ENCODE measurements at places on chromosomes 12 and 14.
A peak's percentile ranks its signal among the peaks of the same experiment; 100 is the strongest.

- no peak for DNase-seq
These were observed 32.4 kb downstream of the TTC8 start for GRCh38 chr14:88856786-88857366.

DNA sequence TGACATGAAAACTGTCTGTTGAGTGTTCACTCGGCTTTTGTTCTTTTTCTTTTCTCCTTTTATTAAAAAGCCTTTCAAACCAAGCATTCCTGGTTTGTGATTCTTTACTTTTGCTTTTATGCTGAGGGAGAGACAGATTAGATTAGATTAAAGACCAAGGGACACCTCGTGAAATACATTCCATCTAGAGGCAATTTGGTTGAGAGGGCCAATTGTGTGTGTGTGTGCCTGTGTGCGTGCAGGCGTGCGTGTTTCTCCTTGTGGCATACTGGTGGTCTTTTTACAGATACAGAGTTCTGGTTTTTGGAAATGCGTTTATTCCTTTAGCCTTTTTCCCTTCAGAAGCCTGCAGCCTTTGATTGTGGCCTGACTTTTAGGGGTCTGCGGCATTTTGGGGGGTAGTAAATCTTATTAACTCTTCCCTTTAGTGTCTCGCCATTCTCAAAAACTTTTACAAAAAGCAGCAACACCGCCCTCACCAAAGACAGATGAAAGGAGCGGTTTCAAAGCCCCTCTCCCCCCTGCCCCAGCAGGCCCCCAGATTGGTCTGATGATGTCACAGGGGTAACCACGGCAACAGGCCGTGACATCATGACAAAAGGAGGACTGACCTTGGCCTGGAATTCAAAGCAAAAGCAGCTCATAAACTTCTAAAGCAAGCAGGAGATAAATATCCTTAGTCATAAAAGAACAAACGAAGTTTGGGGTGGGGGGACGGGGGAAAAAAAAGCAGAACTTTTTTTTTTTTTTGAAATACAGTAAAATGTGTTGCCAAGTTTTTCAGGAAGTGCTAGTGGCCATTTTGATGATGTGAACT is 84.1 kb upstream of the TBX3 start:
- DNase-seq, result no peak

DNA sequence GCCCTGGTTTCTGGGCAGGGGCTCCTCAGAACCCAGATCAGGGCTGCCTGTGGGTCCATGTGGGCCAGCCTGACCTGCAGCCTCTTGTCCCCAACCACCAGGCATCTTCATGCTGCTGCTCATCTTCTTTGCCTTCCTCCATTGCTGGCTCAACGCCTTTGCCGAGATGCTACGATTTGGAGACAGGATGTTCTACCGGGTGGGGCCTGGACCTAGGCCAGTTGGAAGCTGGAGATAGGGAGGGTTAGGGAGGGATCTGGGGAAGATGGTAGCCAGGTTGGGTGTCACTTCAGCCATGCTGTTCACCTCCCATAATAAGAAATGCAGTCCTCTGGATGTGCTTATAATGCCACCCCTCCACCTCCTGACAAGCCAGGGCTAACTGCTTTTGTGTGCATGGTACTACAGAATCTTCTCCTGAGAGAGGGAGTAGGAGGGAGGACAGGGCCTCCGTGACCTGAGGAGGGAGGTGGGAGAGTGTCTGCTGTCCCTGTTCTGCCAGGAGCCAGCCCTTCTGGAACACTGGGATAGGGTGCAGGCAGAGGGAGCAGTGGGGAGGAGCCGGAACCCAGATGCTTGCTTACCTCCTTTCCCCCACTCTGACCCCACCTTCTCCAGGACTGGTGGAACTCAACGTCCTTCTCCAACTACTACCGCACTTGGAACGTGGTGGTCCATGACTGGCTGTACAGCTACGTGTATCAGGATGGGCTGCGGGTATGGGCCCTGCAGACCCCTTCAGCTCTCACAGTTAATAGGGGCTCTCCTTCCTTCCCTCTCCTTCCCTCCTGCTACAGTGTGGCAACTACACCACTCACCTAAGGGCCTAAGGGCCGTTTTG is 17.6 kb downstream of the SOAT2 start:
- no peak for DNase-seq

- DNase-seq, result no peak
These were observed 4.2 kb downstream of the IFFO1 start for GRCh38 chr12:6551496-6552139.

- no peak for DNase-seq
These were observed 53.0 kb upstream of the BCL11B start for GRCh38 chr14:99325016-99325415.

DNA sequence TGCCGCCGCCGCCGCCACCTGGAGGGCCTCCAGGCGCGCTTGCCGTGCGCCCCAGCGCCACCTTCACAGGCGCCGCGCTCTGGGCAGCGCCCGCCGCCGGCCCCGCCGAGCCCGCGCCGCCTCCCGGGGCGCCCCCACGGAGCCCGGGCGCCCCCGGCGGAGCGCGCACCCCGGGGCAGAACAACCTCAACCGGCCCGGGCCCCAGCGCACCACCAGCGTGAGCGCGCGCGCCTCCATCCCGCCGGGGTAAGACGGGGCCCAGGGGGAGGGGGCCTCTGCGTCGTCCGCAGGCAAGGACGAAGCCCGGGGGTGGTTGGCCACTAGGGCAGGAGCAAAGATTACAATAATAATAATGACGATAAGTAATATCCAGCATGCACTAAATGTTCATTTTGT is 21.3 kb downstream of the DTX1 start:
- no peak for DNase-seq

DNA sequence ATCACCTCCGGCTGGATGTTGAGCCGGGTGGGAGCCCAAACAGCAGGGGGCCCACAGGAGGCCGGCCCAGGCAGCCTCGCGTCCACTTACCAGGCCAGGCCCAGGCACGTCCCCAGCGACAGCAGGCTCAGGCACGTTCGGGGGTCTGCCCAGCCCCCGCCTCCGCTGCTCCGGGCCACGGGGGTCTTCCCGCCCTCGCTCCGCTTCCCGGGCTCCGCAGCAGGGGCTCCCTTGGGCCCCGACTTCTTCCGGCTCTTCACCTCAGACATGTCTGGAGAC is 216 bp downstream of the IKBIP start:
- no peak for DNase-seq

- no peak for DNase-seq
These were observed 104.5 kb upstream of the SFSWAP start for GRCh38 chr12:131606218-131606901.

- DNase-seq, result no peak
These were observed 168.4 kb upstream of the LRIG3 start for GRCh38 chr12:59088673-59089072.

DNA sequence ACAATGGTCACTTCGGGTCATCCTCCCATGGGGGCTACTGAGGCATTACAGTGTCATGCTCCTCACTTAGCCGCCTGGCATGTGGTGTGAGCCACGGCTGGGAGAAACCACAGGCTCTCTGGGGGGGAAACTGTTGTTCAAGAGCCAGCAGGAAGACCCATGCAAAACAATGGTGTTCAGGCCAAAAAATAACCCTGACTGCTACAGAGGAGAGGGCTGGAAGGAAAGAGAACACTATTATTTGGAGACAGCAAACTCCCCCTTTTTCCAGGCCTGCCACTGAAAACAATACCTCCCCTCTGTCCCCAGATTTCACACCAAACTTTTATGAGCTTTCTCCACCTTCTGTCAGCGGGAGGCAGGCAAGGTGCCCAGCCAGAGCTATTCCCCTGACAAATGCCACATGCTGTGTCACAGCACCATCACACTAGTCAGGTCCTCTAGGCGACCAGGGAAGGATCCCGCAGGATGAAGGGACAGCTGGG is 83.7 kb downstream of the CHGA start:
- DNase-seq, result no peak

DNA sequence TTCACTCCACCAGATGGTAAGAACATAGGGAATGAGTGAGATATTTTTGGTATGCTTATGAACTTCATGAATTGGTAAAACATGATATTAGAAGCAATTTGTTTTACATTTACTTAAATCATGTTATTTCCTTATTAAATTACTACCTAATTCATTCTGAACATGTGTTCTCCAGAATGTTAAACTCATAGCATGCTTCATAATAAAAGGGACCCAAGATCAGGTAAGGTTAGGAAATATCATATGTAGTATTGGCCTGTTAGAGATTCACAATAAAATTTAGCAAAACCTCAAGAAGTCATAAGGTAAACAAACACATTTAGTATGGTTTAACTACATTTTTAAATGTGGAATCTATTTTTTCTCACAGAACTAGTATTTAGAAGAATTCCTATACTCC is 28.2 kb downstream of the PTPRQ start:
- no peak for DNase-seq

DNA sequence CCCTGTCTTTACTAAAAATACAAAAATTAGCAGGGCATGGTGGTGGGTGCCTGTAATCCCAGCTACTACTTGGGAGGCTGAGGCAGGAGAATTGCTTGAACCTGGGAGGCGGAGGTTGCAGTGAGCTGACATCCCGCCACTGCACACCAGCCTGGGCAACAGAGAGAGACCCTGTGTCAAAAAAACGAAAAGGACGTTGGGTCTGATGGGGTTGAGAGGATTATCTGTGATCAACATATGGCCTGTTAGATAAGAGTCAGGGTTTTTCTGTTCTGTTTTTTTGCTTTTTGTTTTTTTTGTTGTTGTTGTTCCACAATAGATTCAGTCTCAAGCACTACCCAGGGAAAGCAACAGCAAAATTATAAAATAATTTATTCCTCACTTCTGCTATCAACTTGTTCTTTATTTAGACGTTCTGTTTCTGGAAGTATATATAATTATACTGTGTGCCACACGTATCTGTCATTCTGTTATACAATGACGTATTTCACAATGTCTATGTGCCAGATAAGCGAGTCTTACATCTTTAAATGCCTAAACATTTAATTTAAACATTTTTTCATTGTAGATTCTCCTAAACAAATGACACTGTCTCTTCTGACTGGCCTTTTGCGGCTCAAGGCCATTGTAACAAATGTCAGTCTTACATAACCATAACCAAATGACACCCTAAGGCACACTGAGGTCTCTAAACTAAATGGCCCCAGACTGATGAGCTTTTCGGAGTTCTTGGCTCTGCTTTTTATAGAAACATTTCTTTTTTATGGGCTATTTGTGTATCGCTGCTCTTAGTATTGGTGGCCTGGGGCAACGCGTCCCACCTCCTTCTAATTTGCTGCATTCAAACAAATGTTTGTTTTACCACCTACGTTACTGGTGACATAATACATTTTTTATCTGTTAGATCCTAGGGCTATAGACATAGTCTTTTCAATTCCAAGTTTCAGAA is 7.2 kb upstream of the P2RX4 start:
- no peak for DNase-seq

- no peak for DNase-seq
These were observed 138.7 kb upstream of the KRR1 start for GRCh38 chr12:75650100-75650499.

- DNase-seq, result no peak
These were observed 3.5 kb downstream of the CMTM5 start for GRCh38 chr14:23380197-23380914.

- DNase-seq, result no peak
These were observed 36.4 kb upstream of the GXYLT1 start for GRCh38 chr12:42180990-42181596.

DNA sequence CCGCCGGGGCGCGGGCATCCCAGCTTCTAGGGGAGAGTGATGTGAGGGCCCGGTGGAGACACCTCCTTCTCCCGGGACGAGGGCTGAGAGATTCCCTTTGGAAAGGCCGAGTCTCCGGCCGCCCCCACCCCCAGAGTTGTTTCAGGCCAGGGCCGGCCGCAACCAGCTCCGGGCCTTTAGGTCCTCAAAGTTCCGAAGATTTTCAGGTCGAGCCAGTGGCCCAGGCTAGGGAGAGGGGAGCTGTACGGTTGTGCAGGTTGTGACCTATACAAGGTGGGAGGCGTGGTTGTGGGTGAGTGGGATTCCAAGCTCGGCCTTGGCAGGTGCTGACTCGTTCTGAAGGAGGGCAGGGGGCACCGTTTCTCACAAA is 18.4 kb upstream of the ANKRD33 start:
- no peak for DNase-seq

- no peak for DNase-seq
These were observed 46.7 kb upstream of the RNU6-8 start for GRCh38 chr14:32249780-32250179.

DNA sequence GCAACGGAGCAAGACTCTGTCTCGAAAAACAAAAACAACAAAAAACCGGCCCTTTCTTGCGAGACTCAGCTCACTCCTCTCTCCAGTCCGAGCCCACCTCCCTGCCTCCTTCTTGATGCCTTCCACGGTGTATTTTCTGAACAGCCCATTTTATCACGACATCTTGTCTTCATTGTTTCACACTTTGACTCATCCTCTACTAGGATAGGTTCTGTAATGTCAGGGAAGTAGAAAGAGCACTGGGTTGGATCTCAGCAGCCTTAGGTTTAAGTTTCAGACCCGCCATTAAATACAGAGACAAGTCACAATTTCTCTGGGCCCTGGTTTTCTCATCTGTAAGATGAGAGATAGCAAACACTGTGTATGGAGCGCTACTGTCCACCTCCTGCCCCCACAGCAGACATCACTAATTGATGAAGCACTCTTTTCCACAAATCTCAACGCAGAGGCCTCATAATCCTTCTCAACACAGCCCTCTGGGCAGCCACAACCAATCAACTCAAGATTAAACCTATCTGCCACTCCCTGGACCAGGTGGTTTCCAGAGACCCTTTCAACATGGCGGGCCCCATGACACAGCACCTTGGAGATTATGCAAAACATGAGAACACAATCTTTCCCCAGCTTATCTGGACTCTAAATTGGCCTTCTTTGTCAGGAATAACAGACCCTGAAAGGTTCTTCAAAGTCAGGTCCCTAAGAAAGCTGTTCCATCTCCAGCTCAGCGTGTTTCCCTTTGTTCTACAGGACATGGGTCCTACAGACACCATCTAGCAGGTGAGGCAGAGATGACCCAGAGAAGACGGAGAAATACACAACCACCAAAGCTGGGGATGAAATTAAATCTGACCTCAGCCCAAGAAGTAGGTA is 35.6 kb downstream of the CCDC88C start:
- DNase-seq, result no peak

GRCh38 chr12:83128540-83128939 is 441.8 kb downstream of the TMTC2 start:
- DNase-seq, result no peak

GRCh38 chr14:69133206-69134125 is 19.5 kb downstream of the DCAF5 start:
- peak; percentile 35 for DNase-seq

GRCh38 chr14:69326611-69327010 is 66.7 kb downstream of the GALNT16 start:
- DNase-seq, result no peak

GRCh38 chr14:68681256-68682011 is 111.4 kb downstream of the ZFP36L1 start:
- DNase-seq, result no peak

- peak; percentile 74 for DNase-seq
These were observed 55.9 kb downstream of the CCDC92 start for GRCh38 chr12:123916729-123917128.

All from stimulated activated CD4-positive, alpha-beta T cell treated with anti-CD3 and anti-CD28 coated beads, Interleukin-4, amount 100 ng/mL, for 24 hours (primary cell).